ENCODE measurements at places on chromosomes 6 and 20.

DNA sequence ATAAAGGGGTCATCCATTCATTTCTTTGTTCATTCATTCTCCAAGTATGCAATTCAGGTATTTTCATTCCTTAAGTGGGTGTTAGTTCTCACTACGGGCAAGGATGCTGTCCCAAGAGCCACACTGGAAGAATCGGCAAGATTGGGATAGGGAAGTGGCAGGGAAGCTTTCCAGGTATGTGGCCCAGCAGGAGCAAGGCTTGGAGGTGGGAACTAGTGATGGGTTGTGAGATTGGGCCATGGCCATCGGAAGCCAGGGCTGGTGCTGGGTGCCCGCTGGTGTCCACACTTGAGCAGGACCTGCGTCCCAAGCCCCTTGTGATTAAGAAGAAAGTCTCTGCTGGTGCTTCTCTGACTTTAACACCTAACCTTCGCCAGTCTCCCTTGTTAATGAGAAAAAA lies 15.1 kb downstream of the VSTM2L start:
- no peak for DNase-seq

DNA sequence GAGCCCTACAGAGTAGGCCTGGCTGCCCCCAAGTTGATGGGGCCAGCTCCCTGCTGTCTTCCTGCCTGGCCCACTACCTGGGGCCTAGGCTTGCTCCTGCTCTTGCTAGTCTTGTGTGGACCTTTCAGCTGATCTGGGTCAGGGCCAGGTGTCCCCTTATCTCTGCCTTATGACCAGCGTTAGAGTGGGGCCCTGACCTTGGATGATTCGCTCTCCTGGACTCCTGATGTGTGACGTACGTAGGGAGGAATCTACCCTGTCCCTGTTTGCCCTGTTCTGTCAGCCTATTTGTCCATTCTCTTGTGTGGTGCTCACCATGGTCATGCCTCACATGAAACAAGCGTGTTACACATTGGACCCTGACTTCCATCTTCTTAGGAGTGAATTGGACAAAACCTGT lies 571.8 kb downstream of the QKI start:
- no peak for DNase-seq

- no peak for DNase-seq
These were observed 7.2 kb upstream of the LCA5 start for GRCh38 chr6:79544299-79544927.

GRCh38 chr6:32151181-32151862 lies 417 bp downstream of the PRRT1 start:
- no peak for DNase-seq

GRCh38 chr6:108699290-108700041 lies 138.7 kb downstream of the FOXO3 start:
- no peak for DNase-seq

DNA sequence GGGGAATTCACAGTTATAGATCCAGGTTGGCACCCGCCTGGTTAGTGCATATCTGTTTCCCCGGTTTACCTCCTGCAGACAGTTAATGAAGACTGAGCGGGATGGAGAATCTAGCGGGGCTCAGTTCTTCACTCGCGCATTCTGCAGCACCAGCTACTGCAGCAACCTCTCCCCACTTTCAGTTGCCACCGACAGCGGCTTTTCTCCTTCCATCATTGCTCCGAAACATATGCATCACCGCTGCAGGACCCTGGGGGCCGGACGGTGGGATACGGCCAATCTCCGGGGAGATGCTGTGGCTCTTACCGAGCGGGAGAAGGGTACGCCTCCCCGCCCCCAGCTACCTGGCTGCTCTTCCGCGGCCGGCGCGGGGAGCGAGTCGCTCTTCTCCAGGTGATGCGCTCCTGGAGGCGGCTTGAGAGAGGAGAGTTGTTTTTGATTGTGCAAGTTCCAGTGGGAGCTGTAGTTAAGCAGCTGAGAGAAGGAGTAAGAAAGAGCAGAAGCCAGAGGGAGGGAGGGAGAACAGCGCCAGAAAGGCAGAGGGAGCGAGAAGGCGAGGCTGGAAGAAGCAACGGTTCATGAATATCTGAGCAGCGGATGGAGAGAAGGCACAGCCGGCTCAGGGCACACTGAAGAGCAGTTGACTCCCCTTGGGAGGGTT lies at the start of gene SGK1:
Gene SGK1, minus strand, starts transcription at position 642 of the 661 bp plus-strand sequence. CDS start 652 bp downstream, outside the sequence.
- DNase-seq: no peak

- no peak for DNase-seq
These were observed 78.8 kb downstream of the FOXF2 start for GRCh38 chr6:1468126-1468525.

GRCh38 chr6:23016696-23017095 lies 447.3 kb downstream of the HDGFL1 start:
- DNase-seq: no peak

- DNase-seq: no peak
These were observed 10.5 kb downstream of the BCL2L1 start for GRCh38 chr20:31712112-31712553.

DNA sequence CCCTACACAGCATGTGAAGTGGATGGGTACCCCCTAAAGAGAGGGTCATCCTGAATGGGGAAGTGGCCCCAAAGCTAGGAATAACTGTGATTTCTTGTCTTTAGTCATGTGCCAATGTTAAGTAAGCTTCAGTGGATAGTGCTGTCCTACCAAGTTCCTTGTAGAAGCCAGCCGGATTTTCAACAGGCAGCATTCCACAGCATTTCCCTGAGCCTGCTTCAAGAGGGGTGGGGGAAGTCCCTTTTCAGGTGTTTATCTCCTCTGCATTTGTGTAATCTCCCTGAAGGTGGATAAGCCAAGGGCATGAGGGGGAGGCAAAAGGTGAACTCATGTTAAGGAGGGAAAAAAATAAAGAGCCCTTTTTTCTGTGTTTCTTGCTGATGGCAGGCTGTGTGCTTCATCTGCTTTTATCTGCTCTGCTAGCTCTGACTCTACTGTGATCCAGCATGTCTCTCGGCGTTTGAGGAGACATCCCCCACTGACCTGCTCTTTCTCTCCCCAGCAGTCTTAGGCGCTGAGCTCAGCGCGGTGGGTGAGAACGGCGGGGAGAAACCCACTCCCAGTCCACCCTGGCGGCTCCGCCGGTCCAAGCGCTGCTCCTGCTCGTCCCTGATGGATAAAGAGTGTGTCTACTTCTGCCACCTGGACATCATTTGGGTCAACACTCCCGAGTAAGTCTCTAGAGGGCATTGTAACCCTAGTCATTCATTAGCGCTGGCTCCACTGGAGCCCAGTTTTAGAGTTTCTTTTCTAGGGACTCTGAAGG lies 1.9 kb downstream of the EDN1 start:
- DNase-seq: no peak

DNA sequence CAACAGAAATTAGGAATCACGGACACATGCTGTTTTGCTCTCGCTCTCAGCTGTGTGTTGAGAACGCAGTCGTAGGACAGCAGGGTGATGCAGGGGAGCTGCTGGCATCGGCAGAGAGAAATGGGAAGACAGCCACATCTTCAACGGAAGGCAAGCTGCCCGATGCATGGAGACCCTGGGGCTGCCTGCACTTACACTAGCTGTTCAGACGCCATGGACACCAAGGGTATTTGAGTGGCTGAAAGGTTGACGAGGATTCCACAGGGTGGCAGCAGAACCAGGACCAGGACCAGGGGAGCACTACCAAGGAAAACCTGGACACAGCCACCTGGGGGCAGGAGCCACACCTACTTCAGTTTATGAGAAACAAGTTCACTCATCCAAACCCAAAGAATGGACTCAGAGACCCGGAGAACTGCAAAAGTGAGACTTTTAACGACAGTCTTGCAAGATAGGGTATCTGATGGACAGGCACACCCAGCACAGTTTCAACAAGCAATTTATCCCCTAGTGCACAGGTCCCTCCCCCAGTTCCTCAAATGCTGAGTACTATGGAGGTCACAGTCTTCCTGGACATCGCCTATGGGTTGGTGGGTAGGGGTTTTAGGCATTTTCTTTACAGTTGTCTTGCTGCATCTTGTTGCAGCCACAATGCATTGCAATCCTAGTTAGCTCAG lies 56.3 kb upstream of the ENTPD6 start:
- no peak for DNase-seq
